ENCODE measurements at places on chromosomes 13 and 19. TPM values are rescaled to one million over a fixed set of nuclear protein-coding genes. Genes with fewer than 3 reads are reported as not detected.

Gene TEX101
- total RNA-seq = not detected

Gene FAAP24
- 0.96 TPM for total RNA-seq

Gene ZNF444
- total RNA-seq = 15.2 TPM

Gene SHC2
- total RNA-seq = 11.1 TPM

Gene ZNF175
- 17.3 TPM for total RNA-seq

Gene ZNF846
- 27.9 TPM for total RNA-seq

Gene SIGLEC12
- 5.3 TPM for total RNA-seq

Gene PSG1
- total RNA-seq = 4.6 TPM

Gene KLK3
- total RNA-seq = 0.48 TPM

Gene CEACAM7
- total RNA-seq = 3.6 TPM

Gene KLK5
- not detected for total RNA-seq

Gene SPACA4
- total RNA-seq = not detected

Gene BCL3
- total RNA-seq = 1.2 TPM

Gene MRPL4
- 25.8 TPM for total RNA-seq

Gene RASL11A
- total RNA-seq = 25.5 TPM

Gene TMEM221
- total RNA-seq = not detected

Gene ZNF223
- total RNA-seq = 11.8 TPM

Gene CGB2
- total RNA-seq = 5.5 TPM

Gene LHB
- not detected for total RNA-seq

Gene PRR20D
- total RNA-seq = not detected

Gene C19orf33
- total RNA-seq = 8.7 TPM

Gene MATK
- 0.96 TPM for total RNA-seq

Gene ZNF415
- total RNA-seq = 14.9 TPM

Gene LACC1
- total RNA-seq = 77.8 TPM

Gene TDRD12
- total RNA-seq = 0.48 TPM

Gene FREM2
- total RNA-seq = 4.8 TPM

Gene CD177
- 1.2 TPM for total RNA-seq

Gene ZNF534
- 6.5 TPM for total RNA-seq

Gene NDFIP2
- total RNA-seq = 61.4 TPM

Gene CACNG7
- total RNA-seq = not detected

Gene GRIK5
- not detected for total RNA-seq

Gene KLK2
- 9.6 TPM for total RNA-seq

Gene HIPK4
- 0.72 TPM for total RNA-seq

Gene C13orf42
- total RNA-seq = 0.48 TPM

Gene CBLC
- total RNA-seq = 4.1 TPM

Gene LENG9
- 18.1 TPM for total RNA-seq

Gene C19orf38
- 3.9 TPM for total RNA-seq

Gene MTRF1
- total RNA-seq = 14.2 TPM

Gene B3GNT3
- 0.72 TPM for total RNA-seq

Gene RCBTB2
- 25.0 TPM for total RNA-seq

Gene GAPDHS
- total RNA-seq = not detected

Gene ZNF85
- 45.3 TPM for total RNA-seq

Gene ZNF112
- total RNA-seq = 17.3 TPM

Gene TNNI3
- total RNA-seq = 3.6 TPM

Gene SLC25A41
- not detected for total RNA-seq

Gene PGLYRP1
- not detected for total RNA-seq

Gene RGCC
- 82.8 TPM for total RNA-seq

Gene ZNF177
- total RNA-seq = 3.6 TPM

Gene FLT3
- total RNA-seq = not detected

Gene OR7C1
- 6.3 TPM for total RNA-seq

Gene ZNF625
- 16.1 TPM for total RNA-seq

Gene CEBPA
- 7.5 TPM for total RNA-seq

Gene MAST1
- 2.2 TPM for total RNA-seq

Gene DKKL1
- total RNA-seq = not detected

Gene ONECUT3
- total RNA-seq = 0.48 TPM

Gene ADGRE3
- total RNA-seq = not detected

Gene ZFP14
- total RNA-seq = 10.4 TPM

Data from umbilical cord (tissue), 2 donors.